ENCODE measurements at places on chromosomes 16 and 17.

DNA sequence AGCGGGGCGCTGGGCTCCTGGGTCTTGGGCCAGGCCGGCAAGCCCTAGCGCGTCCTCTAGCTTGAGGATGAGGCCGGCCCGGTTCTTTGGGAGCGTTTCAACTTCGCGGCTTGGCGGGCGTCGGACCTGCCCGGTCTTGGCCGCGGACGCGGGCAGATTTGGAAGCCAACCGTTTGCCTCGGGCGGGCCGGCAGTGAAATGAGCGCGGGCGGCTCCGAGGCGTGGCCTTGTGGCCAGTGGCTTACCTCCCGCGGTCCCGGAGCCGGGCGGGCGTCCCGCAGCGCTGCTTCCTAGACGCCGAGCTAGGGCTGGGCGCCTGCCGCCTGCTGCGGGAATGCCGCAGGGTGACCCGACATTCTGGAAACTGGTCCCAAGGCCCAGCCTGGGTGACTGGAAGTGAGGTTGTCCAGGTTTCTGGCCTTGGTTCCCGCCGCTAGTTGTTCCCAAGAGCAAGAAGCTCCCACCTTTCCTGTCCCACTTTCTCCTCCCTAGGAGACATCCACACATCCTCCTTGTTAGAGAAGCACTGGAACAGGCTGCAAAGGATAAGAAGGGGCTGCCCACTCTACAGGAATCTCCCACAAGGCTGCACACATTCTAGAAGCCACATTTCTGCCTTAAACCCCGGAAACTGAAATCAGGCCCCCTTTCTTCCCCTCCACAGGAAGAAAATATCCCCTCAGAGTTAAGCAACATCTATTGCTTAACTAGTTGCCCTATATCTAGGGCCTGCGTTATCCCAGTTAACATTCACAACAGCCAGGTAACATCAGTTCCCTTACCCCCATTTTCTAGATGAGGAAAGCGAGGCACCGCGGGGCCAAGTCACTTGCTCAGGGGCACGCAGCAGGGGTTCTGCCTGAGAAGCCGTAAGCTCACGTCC is 4.5 kb upstream of the CBX8 start:
- DNase-seq, result no peak

DNA sequence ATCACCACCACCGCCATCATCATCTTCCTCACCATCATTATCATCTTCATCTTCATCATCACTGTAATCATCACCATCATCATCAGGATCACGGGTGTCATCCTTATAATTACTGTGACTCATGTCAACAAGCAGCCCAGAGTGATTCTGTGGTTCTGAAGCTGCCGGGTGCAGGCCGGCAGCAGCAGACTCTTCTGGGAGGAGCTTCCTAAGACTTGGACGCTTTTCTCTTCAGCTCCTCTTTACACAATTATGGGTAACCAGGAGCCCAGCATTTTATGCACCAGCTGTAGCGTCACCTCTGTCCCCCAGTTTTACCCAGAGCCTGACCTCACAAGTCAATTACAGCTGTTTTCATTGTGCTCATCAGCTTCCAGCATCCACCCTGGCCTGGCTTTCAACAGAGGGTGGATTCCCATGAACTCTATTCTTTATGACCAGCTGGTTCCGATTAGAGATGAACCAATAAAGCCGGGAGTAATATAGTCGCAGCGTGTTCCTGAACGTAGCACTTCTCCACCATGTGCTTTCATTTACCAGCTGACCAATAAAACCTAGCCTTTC is 275.8 kb downstream of the FOXL1 start:
- no peak for DNase-seq

GRCh38 chr16:67857547-67858233 is 10.2 kb upstream of the CENPT start:
- DNase-seq, result no peak

DNA sequence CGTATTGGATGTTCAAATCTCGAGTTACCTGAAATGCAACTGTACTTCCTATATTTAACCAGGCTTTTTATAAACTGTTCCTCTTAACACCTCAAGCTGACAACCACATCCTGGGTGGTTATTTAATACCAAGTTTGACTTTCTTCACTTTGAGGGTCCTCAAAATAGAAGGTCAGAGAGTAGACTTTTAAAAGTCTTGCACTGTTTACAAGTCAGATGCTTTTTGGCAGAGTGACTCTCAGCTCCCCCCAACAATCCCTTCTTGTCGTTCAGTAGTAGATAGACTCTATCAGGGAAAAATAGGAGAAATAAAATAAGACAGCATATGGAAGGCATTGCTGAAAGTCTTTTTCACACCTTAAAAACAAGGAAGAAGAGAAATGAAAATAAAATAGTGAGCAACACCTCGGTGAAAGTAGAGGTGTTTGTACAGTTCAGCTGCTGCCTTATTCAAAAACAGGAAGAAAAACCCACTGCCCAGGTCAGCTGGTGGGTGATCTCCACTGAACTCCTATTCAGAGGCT is 650.4 kb downstream of the WWOX start:
- DNase-seq, result no peak

GRCh38 chr17:35586569-35587073 is 501 bp upstream of the AP2B1 start:
- DNase-seq, result no peak

GRCh38 chr17:59353936-59354755 is 22.7 kb downstream of the YPEL2 start:
- DNase-seq, result no peak

- no peak for DNase-seq
Measured at GRCh38 chr17:77750427-77751043, 208.0 kb upstream of the TNRC6C start.

GRCh38 chr16:50520451-50521245 is 27.5 kb upstream of the NKD1 start:
- peak; percentile 38 for DNase-seq

GRCh38 chr17:73630965-73631595 is 13.2 kb downstream of the SDK2 start:
- DNase-seq, result no peak

- DNase-seq, result no peak
Measured at GRCh38 chr16:68889508-68890150, 46.3 kb downstream of the TANGO6 start.

GRCh38 chr16:80277182-80277581 is 263.6 kb upstream of the DYNLRB2 start:
- DNase-seq, result no peak

GRCh38 chr16:80616362-80616761 is 75.6 kb downstream of the DYNLRB2 start:
- no peak for DNase-seq

- no peak for DNase-seq
Measured at GRCh38 chr17:38457577-38458371, 29.5 kb downstream of the ARHGAP23 start.

DNA sequence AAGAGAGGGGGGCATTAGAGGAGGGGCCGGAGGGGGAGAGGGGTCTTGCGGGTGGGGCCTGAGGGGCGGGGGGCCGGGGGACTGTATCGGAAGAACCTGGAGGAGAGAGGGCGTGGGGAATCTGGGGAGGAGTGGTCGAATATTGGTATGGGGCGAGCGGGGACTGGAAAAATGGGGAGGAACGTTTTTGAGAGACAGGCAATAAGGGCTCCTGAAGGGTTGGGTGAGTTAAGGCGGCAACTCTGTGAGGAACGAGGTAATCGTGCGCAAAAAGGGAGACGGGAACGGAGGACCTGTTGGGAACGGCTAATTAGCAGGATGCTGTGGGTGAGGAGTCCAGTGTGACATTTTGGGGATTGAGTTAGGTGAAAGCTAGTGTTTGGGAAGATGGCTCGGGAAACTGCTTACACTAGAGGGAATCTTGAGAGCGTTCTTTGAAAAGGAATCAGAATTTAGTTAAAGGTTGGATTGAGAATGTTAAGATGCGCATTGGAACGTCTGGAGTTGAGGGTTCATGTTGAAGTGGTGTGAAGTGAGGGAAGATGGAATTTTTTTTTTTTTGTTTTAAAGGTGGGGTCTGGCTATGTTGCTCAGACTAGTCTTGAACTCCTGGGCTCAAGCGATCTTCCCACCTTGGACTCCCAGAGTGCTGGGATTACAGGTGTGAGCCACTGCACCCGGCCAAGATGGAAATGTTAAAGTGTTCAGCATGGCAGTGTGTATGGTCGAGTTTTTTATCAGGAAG is 662 bp downstream of the WIPF2 start:
- no peak for DNase-seq

GRCh38 chr16:48282636-48283263 is 35.4 kb upstream of the ABCC11 start:
- DNase-seq, result no peak

- DNase-seq, result no peak
Measured at GRCh38 chr17:14211801-14212200, 24.9 kb downstream of the CDRT15 start.

DNA sequence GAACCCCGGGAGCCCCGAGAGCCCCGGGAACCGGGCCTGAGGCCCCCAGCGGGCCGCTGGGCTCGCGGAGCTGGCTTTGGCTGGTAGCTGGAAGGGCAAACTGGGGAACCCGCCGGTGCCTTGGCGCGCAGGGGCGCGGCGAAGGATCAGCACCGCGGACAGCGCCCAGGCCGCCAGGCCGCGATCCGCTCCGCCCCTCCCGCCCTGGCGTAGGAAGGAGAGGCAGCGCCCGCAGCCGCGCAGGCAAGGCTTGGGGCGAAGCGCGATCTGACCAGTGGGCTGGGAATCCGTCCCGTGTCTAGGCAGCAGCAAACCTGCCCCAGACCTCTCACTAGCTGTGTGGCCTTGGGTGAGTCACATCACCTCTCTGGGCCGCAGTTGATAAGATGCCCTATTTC is 331 bp upstream of the CCDC92B start:
- peak; percentile 2 for DNase-seq

GRCh38 chr16:25020112-25020631 is 5.0 kb upstream of the ARHGAP17 start:
- no peak for DNase-seq

DNA sequence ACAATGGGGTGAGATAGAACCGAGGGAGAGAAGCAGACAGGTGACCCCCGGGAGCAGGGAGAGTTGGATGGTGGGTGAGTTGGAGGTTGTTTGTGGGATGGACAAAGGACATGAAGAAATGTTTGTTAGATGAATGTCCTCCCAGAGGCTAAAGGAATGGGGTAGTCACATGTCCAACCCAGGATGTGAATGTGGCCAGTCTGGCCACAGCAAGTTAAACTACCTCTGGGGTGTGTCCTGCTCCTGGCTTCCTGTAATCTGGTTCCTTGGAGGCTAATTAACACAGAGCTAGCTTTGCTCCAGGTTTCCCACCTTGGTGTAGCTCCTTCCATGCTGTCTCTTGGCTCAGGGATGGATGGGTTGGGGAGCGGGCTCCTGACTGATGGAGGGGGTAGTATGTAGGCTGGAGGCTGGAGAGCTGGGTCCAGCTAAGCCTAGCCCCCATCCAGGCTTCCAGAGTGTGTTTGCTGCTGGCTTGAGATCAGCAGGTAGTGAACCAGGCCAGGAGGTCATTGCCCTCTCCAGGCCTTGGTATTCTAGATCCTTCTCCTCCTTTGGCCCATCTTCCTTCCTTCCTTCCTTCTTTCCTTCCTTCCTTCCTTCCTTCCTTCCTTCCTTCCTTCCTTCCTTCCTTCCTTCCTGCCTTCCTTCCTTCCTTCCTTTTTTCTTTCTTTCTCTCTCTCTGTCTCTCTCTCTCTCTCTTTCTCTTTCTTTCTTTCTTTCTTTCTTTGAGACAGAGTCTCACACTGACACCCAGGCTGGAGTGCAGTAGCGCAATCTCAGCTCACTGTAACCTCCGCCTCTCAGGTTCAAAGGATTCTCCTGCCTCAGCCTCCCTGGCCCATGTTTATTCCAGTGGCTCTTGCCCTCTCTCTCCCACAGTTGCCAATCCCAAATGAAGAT is 28.0 kb upstream of the UBE2G1 start:
- DNase-seq, result no peak

GRCh38 chr16:333406-334094 is 19.0 kb downstream of the AXIN1 start:
- no peak for DNase-seq

- no peak for DNase-seq
Measured at GRCh38 chr17:37820313-37820994, 75.6 kb upstream of the HNF1B start.

DNA sequence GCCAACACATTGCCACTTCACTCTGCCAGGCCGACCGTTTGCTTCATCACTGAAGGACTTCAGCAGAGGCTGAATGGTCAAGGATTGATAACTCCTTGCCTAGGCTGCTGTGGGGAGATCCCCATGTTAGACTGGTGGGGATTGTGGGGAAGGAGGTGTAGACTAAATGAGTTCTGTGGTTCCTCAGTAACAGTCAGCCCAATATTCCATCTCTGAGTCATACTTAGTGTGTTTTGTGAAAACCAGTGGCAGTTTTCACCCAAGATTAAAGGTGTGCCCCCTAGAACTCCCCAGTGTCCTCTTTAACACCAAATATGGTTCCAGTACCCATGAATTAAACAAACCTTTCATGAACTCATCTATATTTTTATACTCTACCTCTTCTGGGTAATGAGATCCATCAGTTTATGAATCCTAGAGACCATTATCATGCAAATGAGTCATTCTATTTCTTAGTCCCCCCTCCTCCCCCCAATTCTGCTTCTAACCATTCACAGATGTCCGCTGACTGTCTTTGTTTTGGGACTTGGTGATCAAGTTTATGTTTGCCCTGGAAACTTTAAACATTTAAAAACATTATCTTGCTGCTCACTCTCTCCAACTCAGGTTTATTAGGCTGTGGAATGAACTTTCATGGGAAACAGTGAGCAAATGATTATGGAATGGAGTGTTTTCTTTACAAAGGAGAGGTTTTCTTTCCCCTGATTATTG is 66.8 kb upstream of the GAS7 start:
- no peak for DNase-seq

GRCh38 chr16:73031155-73031866 is 16.6 kb downstream of the ZFHX3 start:
- no peak for DNase-seq

DNA sequence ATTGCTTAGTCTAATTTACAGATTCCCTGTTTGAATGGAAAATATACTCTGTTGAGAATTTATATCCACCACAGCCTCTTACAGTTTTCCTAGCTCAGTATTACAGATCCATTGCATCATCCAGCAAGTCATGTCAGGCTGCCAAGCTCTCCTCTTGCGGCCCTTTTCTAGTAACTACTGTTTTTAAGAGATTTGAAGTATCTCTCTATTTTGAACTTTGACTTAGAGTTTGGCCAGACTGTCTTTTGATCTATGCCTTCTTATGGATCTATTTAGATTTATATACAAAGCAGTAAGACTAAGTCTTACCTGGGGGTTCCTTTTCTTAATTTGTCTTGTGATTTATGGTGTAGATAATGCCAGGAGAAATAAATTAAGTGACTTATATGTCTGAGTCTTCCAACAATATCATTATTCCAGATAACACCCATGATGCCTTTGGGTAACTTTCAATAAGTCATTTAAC is 53.1 kb upstream of the ABCC11 start:
- DNase-seq, result no peak

DNA sequence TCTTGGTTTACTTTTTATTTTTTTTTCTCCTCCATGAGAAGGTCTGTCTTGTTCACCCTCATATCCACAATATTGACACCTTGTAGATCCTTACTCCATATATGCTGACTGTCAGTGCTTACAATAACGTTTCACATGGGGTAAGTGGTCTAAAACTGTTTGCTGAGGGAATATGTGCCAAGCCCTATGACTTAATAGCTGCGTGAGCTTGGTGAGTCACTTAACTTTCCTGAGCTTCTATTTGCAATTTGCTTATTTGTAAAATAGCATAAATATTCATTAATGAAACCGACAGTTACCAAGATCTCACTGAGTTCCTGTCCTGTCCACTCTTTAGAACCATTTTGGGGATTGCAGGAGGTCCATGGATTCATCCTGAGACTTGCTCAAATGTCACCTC is 190.7 kb downstream of the CCT6B start:
- DNase-seq, result no peak
